ENCODE measurements at places on chromosomes 1 and 21. TPM values are rescaled to one million over a fixed set of nuclear protein-coding genes. Genes with fewer than 3 reads are reported as not detected.

DNA sequence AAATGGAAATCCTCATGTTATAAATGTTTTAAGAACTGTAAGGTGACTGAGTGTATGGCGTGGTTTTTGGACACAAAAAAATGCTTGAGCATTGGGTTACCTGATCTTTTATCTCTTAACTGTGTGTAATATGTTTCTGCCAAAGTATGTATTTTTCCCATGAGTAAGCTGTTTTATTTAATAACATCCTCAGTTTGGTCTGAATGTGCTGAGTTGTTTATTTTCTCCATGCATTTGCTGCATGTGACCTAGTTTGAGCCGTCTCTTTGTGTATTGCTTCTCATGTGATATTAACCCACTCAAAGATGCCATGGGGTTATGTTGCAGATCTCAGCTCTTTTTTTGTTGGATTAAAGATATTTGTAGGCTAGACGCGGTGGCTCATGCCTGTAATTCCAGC lies 6.1 kb upstream of the LYPLA2 start:
- peaks cover 12% of the 10 kb centered on the region for H3K36me3 ChIP-seq
- H3K4me3 ChIP-seq: no peak overlapping the region
- no peak overlapping the region for H3K27ac ChIP-seq
- H3K4me1 ChIP-seq: peaks cover 7% of the 10 kb centered on the region

DNA sequence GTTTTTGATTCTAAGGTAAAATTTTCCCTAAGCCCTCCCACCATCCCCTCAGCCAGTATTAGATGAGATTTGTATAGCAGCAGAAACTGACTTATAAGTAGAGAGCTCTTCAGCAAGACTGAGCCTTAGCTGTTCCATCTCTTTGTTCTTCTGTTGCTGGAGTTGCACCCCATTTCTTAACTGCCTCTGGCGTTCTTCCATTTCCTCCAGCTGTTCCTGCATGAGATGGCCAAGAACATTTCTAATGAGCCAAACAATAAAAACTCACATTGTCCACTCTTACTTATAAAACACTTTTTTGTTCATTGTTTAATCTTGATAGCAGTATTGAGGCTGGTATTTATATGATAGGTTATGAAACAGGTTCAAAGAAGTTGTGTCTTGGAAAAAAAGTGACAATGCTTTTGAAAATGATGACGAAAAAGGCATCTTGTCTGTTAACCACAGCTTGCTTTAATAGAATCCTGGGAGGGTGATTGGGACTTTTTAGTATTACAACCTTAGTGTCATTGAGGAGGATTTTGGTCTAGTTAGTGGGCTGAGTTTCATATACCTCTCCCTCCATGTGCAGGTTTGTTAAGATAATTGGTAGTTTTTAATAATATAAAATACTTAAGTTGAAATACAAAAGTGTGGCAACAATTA lies 18.3 kb downstream of the SYNC start:
- peaks cover 5% of the 10 kb centered on the region for H3K36me3 ChIP-seq
- no peaks in the 10 kb centered on the region for H3K4me1 ChIP-seq
- no peak overlapping the region for H3K27ac ChIP-seq
- DNase-seq: no peak
- no peaks in the 10 kb centered on the region for H3K27me3 ChIP-seq

GRCh38 chr1:34824817-34825454 lies 32.1 kb downstream of the GJA4 start:
- no peak overlapping the region for H3K27ac ChIP-seq
- H3K36me3 ChIP-seq: no peaks in the 10 kb centered on the region
- no peaks in the 10 kb centered on the region for H3K27me3 ChIP-seq
- H3K4me1 ChIP-seq: no peaks in the 10 kb centered on the region

The VCAM1 gene
- 0.12 TPM for total RNA-seq

The PAX7 gene
- not detected for total RNA-seq

- no peaks in the 10 kb centered on the region for H3K27me3 ChIP-seq
- no peak overlapping the region for H3K4me3 ChIP-seq
- no peaks in the 10 kb centered on the region for H3K4me1 ChIP-seq
- no peak overlapping the region for H3K27ac ChIP-seq
- no peaks in the 10 kb centered on the region for H3K36me3 ChIP-seq
Observed at GRCh38 chr1:214471458-214471857, 79.9 kb downstream of the PTPN14 start.

The MTX1 gene
- total RNA-seq: 20.4 TPM

DNA sequence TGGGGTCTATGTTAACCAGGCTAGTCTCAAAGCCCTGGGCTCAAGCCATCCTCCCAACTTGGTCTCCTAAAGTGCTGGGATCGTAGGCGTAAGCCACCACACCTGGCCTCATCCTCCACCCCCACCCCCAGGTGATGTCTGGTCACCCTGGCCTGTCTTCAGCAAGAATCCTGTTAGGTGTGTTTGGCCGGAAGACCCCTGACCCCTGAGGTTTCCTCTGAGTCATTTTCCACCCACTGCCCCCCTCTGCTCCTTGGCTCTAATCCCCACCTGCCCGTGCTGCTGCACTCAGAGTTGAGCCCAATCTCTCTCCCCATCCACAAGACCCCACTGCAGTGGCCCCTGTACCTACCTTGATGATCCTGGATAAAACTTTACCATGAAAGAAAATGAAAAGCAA lies 25.2 kb downstream of the SLC66A1 start:
- no peaks in the 10 kb centered on the region for H3K27me3 ChIP-seq
- H3K36me3 ChIP-seq: peaks cover 24% of the 10 kb centered on the region
- no peak overlapping the region for H3K27ac ChIP-seq
- H3K4me3 ChIP-seq: no peak overlapping the region
- no peaks in the 10 kb centered on the region for H3K4me1 ChIP-seq

The METTL18 gene
- total RNA-seq: 3.9 TPM

GRCh38 chr21:35510957-35511695 lies 462.0 kb upstream of the RUNX1 start:
- H3K36me3 ChIP-seq: no peaks in the 10 kb centered on the region
- H3K27me3 ChIP-seq: peaks cover 4% of the 10 kb centered on the region
- H3K4me1 ChIP-seq: peaks cover 8% of the 10 kb centered on the region
- no peak for DNase-seq

The CD101 gene
- total RNA-seq: 4.8 TPM

DNA sequence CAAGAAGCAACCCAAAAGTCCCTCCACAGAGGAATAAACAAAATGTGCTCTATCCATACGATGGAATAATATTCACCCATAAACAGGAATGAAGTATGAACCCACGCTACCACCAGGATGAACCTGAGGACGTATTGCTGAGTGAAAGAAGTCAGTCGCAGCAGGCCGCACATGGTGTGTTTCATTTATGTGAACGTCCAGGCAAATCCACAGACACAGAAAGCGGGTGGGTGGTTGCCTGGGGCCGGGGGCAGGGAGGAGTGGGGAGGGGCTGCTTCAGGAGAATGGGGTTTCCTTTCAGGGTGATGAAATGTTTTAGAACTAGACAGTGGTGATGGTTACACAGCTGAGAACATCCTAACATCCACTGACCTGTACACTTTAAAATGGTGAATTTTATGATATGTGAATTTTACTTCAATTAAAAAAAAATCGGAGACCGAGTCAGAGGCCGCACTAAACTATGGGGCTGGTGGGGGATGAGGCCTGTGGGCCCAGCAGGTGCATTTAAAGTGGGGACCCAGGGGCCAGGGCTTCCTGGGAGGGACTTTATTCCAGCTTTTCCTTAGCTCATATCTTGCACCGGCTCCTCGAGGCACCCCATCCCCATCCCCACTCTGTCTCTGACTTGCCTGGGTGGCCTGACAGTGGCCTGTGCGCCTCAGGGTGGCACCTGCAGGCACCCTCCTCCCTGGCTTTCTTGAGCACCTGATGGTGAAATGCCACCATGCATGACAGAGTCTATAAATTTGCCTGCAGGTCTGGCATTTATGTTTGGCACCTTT lies 392.6 kb upstream of the VAMP3 start:
- no peak overlapping the region for H3K4me3 ChIP-seq
- H3K4me1 ChIP-seq: no peaks in the 10 kb centered on the region
- H3K27me3 ChIP-seq: peaks cover 2% of the 10 kb centered on the region
- no peak for DNase-seq
- no peak overlapping the region for H3K27ac ChIP-seq

DNA sequence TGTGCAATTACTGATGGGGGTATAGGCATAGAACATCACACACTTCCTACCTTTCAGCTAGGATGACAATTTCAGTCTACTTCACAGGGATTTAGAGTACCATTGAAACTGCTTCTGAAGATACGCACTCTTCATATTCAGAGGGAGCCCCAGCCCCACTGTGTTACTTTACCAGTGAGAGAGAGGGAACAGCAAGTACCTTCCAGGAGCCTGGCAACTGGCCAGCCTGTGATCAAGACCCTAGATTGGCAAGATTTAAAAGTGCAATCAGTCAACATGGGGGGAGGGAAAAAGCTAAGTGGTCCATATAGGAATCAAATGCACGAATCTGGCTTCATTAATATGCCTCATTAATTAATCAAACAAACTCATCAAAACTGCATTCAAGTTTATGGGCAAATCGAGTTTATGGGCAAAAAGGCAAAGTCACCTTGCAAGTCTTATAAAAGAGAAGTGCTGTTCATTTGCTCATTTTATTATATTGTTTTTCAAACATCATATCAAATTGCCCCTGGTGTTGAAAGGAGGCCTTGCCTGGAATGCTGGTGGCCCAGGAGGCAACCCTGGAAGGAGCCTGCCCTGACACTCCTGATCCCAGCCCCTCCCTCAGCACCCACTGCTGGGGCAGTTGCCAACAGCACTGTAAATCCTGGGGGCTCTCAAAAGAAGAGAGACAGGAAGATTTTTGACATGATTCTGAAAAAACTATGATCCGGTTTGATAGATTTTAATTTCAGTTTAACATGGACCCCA lies 184.9 kb upstream of the DPT start:
- no peak overlapping the region for H3K27ac ChIP-seq
- H3K27me3 ChIP-seq: no peaks in the 10 kb centered on the region
- no peaks in the 10 kb centered on the region for H3K36me3 ChIP-seq
- DNase-seq: no peak

- H3K4me3 ChIP-seq: no peak overlapping the region
- no peaks in the 10 kb centered on the region for H3K4me1 ChIP-seq
- no peak overlapping the region for H3K27ac ChIP-seq
Observed at GRCh38 chr1:199786695-199787094, 240.8 kb upstream of the NR5A2 start.

The OMA1 gene
- 50.4 TPM for total RNA-seq

The JAK1 gene
- 277 TPM for total RNA-seq

DNA sequence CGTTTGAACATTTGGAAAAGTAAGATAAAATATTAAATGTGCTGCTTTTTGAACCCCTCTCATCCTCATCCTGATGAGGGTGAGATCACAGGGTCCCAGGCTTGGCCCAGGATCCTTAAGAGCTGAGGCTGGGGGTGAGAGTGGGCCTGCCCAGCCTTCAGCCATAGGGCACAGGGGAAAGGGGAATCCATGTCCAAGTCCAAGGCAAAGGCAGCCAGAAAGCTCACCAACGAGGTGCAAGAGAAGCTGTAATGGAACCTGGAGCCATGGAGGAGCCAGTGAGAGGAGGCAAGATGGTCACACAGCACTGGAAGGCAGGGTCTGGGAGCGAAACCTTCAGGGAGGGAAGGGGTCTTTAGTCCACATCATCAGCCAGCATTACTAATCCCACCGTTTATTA lies 191.9 kb downstream of the RRAGC start:
- no peak for DNase-seq
- no peak overlapping the region for H3K4me3 ChIP-seq
- no peaks in the 10 kb centered on the region for H3K4me1 ChIP-seq
- H3K36me3 ChIP-seq: no peaks in the 10 kb centered on the region

GRCh38 chr1:61807606-61808140 lies 65.4 kb downstream of the PATJ start:
- H3K27ac ChIP-seq: no peak overlapping the region
- H3K36me3 ChIP-seq: no peaks in the 10 kb centered on the region
- DNase-seq: no peak
- H3K4me1 ChIP-seq: no peaks in the 10 kb centered on the region

The GLIS1 gene
- total RNA-seq: not detected

- H3K4me1 ChIP-seq: no peaks in the 10 kb centered on the region
- H3K4me3 ChIP-seq: no peak overlapping the region
- H3K36me3 ChIP-seq: no peaks in the 10 kb centered on the region
- H3K27ac ChIP-seq: no peak overlapping the region
Observed at GRCh38 chr21:26368591-26369320, 198.2 kb upstream of the APP start.

The SPRR2B gene
- total RNA-seq: not detected

The LAX1 gene
- 26.8 TPM for total RNA-seq

GRCh38 chr1:97071173-97071572 lies 349.6 kb downstream of the PTBP2 start:
- H3K4me3 ChIP-seq: no peak overlapping the region
- no peak for DNase-seq
- H3K36me3 ChIP-seq: no peaks in the 10 kb centered on the region
- no peaks in the 10 kb centered on the region for H3K27me3 ChIP-seq
- H3K4me1 ChIP-seq: no peaks in the 10 kb centered on the region
- H3K27ac ChIP-seq: no peak overlapping the region

DNA sequence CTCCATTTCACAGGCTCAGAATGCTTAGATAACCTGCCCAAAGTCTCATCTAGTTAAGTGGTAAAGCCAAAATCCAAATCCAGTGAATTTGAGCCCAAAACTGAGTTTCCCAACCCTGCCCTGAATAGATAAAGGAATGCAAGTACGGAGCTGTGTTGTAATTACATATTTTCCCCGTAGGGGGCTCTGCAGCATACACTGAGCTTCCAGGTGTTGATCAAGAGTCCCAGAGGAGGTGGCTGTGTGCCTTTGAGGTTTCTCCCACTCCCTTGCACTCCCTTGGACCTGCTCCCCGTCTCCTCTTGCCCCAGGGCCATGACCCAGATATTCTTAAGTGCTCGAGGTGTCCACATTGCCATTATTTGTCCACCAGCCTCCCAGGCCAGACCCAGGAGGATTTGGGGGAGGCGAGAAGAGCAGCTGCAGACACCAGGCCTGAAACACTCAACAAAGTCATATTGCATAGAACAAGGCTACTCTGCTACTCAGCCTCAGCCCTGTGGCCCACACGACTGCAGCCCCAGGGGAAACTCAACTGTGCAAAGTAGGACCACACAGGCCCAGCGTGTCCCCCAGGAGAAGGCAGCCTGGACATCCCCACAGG lies 18.4 kb upstream of the LY9 start:
- DNase-seq: no peak
- no peaks in the 10 kb centered on the region for H3K36me3 ChIP-seq
- peaks cover 7% of the 10 kb centered on the region for H3K27me3 ChIP-seq
- no peak overlapping the region for H3K27ac ChIP-seq

Data from T-cell (primary cell).